ENCODE measurements at places on chromosomes 7 and 10.

- DNase-seq = no peak
Observed at GRCh38 chr10:121084675-121085070, 233.5 kb downstream of the WDR11 start.

DNA sequence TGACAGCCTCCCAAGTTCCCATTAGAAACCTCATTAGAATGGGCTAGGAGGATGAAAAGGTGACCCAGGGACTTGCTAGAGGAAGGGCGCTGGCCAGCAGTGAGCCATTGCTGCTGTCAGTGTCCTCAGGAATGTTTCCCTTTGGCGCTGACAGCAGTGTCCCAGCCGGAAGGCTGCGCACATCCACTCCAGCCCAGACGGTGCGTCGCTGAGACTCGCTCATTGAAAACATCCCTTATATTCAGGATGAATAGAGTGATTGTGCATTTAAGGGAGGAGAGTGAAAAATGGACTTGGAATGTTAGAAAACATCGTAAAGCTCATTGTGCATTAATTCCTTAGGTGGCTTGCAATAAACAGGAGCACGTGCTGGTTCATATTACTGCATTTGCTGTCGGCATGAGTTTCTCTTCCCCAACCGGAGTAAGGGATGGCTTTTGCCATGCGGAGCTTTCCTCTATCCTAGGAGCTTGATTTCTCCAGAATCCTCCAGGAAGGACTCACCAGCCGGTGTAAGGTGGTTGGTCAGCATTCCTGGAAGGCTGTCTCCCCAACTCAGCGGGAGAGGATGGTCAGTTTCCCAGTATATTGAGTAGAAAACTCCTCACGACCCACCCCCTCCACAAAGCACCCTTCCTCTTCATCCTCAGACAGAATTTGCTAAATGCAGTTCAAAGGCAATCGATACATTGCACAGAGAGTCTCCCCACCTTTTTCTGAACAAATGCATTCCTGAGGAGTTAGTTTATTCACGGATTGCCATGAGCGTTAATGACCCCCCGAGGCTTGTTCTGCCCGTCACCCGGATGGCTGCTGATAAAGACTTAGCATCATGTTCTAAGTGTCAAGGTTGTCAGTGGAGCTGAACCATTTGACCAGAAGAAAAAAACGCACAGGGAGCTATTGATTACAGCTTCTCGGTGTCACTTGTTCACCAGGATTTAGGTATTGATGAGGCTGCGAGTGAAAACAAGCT is 201.8 kb downstream of the EBF3 start:
- no peak for DNase-seq

- no peak for DNase-seq
Observed at GRCh38 chr10:98339799-98340198, 71.8 kb upstream of the LOXL4 start.

DNA sequence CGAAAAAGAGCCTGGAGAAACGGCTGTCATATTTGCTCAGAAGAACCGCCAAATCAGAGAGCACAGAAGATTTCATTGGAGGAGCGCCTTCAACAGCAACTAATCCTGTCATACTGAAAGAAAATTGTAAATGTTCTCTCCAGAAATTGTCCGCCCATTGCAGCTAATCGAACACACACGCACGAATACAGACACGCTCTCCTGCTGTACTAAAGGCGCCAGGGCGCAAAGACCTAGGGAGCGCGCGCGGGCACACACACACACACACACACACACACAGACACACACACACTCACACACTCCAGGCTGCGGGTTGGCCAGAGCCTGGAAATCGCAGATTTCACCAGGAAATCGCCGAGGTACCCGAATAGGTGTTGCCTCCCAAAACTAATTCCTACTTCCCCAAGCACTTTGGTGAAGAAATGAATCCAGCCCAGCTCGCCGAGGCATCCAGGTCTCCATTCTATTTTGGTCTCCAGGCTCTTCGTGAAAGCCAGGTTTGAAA is at the start of gene CHRM2:
Gene CHRM2, plus strand, starts transcription at position 157 of the 505 bp plus-strand sequence. CDS start 146,214 bp downstream, outside the sequence.
- peak; percentile 34 for DNase-seq

GRCh38 chr7:143504937-143505297 is 27.2 kb downstream of the TAS2R41 start:
- DNase-seq = no peak

GRCh38 chr10:129924375-129925085 is 39.5 kb downstream of the EBF3 start:
- no peak for DNase-seq

DNA sequence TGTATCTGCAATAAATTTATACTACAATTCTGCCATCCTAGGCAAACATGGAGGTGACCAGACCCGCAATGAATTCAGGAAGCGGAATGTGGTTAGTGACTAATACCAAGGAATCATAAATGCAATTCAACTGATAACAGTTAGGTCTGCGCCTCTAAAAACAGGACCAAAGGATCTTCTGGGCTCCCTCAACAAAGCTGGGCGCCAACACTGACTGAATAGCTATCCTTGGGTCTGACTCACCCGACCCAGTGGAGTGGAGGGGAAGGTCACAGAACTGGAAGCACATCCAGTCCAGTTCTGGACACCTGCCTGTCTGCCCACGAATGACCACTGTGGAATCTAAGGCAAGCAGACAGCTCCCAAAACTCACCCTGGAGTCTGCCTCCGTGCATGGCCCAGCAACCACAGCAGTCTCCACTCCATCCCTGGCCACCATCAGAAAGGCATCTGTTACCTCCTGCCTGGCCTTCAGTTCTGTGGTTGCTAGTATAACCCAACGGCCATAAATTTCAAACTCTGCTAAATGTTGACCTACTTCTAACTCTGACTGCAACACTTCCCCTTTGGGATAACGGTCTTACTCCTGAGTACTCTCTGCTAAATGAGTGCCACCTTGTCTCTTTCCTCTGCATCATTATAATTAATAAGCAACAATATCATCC is 43.0 kb upstream of the DLX6 start:
- DNase-seq = no peak

DNA sequence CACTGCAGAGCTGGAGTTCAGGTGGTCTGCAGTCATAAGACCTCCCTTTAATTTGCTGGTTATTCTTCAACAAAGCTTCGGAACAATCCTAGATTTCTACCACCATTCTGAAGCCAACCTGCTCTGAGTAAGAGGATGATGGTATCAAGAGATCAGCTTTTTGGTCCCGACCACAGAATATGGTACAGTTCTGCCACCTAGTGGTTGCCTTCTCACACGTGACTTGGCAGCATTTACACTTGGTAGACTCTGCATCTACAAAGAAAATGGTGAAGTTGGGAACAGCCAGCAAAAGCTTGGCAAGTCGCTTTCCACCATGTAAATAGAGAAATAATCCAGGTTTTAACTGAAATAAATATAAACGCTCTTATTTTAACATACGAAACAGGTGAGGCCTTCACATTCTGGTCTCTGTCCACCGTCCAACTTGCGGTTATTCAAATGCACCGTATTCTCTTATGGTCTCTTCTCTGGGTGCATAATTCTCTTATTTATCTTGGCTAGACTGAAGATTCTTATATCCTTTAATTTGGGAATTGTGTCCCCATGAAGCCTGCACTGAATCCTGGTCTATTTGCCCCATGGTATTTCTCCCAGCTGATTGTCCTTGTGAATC is 173.9 kb upstream of the GRM3 start:
- DNase-seq = peak; percentile 78

- DNase-seq = peak; percentile 22
Observed at GRCh38 chr7:95596198-95597063, at the start of gene PDK4. PDK4 (minus strand) TSS chr7:95596516; CDS start chr7:95596293, 223 bp downstream.

DNA sequence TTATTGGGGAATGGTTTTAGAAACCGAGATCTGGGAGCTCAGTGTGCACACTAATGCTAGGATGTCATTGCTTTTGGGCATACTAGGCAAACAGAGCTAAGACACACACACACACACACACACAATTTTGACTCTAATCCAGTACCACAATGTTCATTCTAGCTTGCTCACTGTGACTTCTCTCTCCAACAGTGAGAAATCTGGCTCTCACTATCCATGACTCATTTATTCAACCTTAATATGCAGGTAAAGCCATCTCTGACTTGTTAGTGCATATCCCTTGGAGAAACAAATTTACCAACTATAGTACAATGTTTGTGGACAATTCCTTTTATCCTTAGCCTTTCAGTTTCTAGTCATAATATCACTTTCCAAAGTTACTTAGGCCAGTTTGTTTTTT is 5.9 kb upstream of the BMS1 start:
- DNase-seq = no peak

GRCh38 chr10:58082248-58082647 is 185.4 kb downstream of the IPMK start:
- no peak for DNase-seq

DNA sequence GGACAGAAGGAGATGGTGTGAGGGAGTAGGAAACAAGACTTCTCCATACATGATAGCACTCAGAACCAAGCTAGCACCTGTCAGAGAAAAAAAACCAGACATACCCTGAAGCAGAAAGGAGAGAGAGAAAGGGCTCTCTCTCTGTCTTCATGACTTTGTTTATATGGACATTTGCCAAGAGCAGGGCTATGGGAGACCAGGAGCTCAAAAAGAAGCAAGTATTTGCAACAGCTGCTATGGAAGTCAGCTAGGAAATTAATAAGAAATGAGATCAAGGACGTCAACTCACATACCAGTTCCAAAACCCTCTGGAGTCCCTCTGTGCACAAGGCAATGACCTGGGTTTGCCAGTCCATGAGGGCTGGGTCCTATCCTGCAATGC is 111.6 kb downstream of the SGMS1 start:
- no peak for DNase-seq

DNA sequence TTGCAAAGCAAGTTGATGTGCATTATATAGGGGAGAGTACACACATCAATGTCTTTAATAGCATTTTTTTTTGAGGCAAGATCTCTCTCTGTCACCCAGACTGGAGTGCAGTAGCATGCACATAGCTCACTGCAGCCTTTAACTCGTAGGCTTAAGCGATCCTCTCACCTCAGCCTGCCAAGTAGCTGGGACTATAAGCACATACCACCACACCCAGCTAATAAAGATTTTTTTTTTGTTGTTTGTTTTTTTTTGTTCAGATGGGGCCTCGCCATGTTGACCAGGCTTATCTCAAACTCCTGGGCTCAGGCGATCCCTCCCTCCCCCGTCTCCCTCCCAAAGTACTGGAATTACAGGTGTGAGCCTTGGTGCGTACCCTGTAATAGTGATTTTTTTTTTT is 1.5 kb downstream of the UMAD1 start:
- DNase-seq = no peak

- no peak for DNase-seq
Observed at GRCh38 chr7:48280100-48280499, 108.8 kb downstream of the ABCA13 start.

DNA sequence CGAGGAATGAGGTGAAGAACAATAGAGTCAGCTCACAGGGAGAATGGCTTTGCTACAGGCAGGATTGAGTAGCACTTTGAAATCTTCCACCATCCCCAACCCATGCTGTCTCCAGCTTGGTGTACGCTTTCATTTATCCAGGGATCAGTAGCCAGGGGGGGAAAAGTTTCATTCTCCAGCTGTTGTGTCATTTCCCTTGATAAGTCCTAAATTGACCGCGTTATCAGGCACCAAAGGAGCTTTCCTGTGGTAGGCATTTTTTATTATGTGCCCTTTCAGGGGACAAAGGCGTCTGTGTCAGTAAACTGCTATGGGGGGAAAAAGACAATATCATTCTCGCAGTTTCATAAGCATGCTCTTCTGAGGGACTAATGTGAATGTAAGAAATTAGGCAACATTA is 106.6 kb upstream of the YAE1 start:
- no peak for DNase-seq

DNA sequence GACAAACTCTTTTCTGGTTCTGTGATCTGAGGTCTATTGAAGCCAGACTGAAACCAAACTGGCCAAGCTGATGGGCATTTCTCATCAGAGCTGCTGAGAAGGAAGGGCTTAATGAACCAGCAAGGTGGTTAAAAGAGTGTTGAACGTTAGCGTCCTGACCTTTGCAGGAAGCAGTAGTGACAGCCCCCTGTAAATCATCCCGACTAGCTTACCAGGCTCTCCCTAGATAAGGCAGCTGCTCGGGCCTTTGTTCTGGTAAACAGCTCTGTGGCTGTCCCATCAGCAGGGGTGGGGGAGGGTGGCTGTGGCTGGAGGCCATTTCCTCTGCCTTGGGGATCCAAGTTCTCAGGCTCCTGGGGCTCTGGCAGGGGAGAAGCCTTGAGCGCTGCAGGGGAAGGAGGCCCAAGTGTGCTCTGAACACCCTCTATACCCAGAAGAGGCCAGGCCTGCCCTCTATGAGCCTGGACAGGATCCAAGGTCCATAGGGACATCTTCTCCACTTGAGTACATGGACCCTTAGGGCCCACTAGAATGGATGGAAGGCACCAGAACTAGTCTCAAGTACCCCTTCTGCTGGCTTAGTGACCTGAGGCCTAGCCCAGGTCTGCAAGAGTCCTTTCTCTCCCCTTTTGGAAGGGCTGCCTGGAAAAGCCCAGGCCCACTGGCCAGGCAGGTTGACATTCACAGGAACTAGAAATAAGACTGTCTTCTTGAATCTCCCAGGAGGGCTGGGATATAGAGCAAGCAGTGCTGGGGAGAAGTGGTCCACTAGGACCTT is 134.6 kb downstream of the ARHGAP22 start:
- DNase-seq = peak; percentile 72

GRCh38 chr10:55747244-55747643 is 613.8 kb downstream of the ZWINT start:
- no peak for DNase-seq
